Stimulated activated CD8-positive, alpha-beta memory T cell treated with anti-CD3 and anti-CD28 coated beads, Interleukin-7, amount 100 ng/mL, for 4 hours (primary cell): ENCODE measurements at places on chromosomes 3 and 15.

DNA sequence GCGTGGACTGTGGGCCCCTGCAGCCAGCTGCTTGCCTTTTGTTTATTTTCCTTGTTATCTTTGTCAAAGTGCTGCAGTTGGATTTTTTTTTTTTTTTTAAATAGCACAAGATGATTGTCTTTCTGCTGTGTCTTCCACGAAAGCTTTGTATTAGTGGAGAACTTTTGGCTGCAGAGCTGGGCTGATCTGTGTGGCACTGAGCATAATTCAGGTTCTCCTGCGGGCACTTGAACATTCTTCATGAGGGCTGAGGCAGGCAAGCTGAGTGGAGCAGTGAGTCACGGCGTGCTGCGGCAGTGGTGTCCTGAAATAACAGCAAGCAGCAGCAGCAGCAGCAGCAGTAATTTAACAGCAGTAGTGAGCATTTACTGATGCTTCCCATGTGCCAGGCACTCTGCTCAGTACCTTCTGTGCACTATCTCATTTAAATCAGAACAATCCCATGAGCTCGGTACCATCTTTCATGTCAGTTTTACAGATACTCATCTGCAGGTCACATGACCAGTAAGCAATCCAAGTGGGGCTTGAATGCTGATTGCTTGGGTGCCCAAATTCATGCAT is 45.8 kb downstream of the MITF start:
- no peak for DNase-seq

- DNase-seq, result no peak
Observed at GRCh38 chr15:68405378-68406250, 26.3 kb downstream of the ITGA11 start.

GRCh38 chr3:134326760-134327593 is 47.3 kb downstream of the AMOTL2 start:
- DNase-seq, result no peak

DNA sequence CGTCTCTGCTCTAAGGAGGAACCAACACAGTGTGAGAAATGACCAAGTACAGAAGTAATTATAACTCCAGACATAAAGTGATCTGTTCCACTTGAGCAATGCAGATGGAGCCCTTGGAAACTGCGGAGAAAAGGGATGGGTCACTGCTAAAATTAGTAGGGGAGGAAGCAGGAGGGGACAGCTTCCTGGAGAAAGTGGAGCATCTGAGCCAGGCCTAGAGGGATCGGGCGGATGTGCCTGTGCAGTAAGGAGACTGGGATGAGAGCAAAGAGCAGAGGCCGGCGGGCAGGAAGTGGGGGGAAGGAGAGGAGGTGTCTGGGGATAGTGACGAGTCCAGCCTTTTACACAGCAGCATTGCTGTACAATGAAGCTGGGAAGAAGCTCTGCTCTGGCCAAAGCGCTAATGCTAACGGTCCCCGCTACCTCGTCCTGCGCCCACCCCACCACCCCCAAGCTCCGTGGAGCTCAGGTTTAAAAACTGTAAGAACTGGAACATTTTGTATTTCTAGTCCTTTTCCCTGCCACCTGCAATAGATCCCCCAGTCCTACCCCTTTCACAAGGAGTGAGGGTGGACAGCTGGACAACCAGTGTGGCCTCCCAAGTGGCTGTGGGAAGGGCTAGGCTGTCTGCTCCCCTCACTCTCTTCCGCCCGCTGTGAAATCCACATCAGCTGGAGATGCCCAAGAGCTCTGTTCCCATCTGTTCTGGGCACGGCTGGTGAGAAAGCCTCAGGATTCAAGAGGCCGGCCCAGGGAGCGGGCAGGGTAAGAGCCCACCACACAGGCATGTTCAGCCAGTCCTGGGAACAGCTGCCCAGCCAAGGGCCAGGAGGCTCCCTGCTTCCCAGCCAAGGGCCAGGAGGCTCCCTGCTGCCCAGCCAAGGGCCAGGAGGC is 53.0 kb upstream of the HES1 start:
- no peak for DNase-seq

DNA sequence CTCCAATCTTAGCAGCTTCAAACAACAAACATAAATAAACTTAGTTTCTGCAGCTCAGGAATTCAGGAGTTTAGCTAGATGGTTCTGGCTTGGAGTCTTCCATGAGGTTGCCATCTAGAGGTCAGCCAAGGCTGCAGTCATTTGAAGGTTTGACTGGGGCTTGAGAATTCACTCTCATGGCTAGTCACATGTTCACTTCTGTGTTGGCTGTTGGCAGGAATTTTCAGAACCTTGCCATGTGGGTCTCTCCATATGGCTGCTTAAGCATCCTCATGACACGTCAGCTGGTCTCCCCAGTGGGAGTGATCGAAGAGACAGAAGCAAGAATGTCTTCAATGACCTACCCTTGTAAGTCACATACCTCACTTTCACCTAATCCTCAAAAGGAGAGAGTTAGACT is 269.2 kb upstream of the CNTN3 start:
- no peak for DNase-seq

GRCh38 chr3:102529452-102529851 is 94.6 kb downstream of the ZPLD1 start:
- no peak for DNase-seq

DNA sequence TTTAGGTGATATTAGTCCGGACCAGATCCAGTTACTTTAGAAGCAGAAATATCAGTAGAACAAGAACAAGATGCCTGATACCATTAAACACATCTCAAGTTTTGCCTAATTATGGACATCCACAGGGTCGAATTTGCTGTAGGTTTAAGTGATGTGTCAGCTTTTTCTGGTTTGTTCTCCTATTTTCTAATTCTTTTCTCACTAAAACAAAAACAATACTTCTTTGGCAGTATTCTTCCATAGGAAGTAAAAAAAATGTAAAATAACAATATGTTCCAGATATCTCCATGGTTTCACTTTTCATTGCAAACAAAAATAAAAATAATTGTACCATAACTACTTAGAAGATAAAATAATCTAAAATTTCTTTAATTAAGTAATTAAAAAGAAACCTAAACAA is 265.7 kb downstream of the SHOX2 start:
- DNase-seq, result no peak

- DNase-seq, result no peak
Observed at GRCh38 chr3:58946875-58947274, 103.0 kb downstream of the CFAP20DC start.

- no peak for DNase-seq
Observed at GRCh38 chr3:14405360-14406238, 3.2 kb downstream of the SLC6A6 start.

DNA sequence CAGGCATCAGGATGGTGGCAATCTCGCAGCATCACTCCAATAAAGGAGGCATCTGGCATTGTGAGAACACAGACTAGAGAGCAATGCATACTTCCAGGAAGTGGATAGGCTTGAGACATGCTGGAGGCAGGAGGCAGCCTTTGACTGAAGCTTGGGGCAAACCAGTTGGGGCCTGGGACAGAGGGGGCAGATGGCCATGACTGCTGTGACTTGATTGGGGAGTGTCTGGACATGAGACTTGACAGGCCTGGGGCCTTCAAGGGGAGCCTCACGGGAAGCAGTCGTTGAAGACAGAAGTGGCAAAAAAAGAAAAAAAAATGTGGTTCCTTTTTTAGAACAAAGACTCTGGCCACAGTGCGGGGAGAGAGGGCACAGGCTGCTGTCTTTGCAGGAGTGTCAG is 44.7 kb upstream of the CHRNA7 start:
- DNase-seq, result no peak

DNA sequence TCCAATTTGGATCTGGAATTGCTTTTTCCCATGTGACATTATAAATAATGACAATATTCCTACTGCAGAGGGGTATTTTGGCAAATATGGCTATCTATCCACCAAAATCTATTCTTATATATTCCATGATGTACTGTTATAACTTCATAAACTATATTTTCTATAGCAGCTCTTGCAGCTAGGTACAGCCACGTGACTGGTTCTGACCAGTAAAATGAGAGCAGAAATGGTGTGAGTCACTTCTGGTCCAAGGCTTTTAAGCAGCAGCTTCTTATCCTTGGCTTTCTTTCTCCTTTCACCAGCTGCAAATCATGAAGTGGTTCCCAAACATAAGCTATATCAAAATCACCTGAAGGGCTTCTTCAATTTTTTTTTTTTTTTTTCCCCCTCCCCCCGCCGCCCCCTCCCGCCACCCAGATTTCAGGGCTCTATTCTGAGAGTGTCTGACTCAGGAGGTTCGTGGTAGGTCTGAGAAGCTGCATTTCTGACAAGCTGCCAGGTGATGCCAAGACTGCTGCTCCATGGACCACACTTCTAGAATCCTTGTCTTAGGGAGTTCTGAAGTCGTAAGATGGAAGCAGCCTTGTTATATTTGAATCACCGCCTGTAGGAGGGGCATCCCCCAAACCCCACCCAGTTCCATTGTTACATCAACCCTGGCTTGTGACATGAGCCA is 357.5 kb downstream of the CHST2 start:
- DNase-seq, result no peak

DNA sequence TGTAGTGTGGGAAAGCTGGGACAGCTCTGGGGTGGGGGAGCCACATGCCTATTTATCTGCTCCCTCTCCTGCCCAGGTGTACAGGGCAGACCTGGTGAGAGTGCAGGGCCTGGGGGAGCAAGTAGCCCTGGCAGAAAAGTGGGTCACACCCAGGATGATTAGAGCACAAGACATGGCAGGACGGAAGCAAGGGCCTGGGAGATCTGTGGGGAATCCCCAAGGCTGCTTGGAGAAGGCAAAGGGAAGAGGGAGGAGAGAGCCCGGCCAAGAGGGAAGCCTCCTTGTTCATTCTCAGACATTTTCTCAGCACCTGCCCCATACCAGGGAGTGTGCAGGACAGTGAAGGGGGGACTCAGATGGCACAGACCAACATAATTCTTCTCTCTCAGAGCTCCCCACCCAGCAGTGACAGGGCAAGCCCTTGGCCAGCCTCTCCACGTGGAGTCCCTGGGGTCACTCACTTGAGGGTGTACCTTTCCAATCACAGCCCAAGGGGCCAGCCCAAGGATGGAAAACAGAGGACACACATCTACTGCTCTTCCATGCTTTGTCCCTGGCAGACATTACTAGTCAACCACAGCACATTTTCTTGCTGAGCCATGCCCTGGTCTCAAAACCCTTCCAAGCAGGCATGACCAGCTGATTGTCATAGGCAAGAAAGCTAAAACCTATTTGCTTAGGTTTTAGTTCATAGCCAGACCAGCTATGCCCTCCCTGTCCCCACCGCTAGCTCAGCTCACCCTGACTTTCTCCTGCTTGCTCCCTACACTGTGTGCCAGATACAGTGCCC is 4.9 kb upstream of the DUSP7 start:
- DNase-seq, result no peak

GRCh38 chr3:23831517-23832394 is 26.0 kb downstream of the UBE2E1 start:
- DNase-seq, result no peak

DNA sequence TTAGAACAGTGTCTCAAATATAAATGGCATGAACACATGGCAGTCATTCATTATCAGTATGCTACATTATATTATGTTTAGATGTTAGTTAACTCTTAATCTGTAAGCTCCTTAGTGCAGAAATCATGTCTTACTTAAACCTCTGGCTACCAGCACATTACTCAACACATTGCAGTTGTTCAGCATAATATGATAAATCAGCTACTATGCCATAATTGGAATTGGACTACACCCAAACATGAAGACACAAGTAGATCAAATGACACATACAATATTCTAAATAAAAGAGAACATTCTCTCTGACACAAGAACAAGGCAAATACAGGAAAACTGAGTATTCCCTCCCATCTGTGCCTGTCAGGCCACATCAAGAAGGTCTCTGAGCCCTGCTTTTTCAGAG is 116.1 kb downstream of the PCCB start:
- DNase-seq, result no peak

GRCh38 chr15:51774916-51775315 is 23.5 kb downstream of the TMOD2 start:
- no peak for DNase-seq
